ENCODE measurements at places on chromosomes 16 and 17. TPM values are rescaled to one million over a fixed set of nuclear protein-coding genes. Genes with fewer than 3 reads are reported as not detected.
A peak's percentile ranks its signal among the peaks of the same experiment; 100 is the strongest.

GRCh38 chr16:25097276-25097975, 14.1 kb upstream of the LCMT1 start:
- DNase-seq = no peak

GRCh38 chr17:42818379-42818778, 5.7 kb downstream of the BECN1 start:
- no peak for DNase-seq

GRCh38 chr16:87945351-87946042, 5.7 kb upstream of the BANP start:
- peak; percentile 85 for DNase-seq

GRCh38 chr17:8223356-8224126, 13.2 kb upstream of the AURKB start:
- peak; percentile 73 for DNase-seq

DNA sequence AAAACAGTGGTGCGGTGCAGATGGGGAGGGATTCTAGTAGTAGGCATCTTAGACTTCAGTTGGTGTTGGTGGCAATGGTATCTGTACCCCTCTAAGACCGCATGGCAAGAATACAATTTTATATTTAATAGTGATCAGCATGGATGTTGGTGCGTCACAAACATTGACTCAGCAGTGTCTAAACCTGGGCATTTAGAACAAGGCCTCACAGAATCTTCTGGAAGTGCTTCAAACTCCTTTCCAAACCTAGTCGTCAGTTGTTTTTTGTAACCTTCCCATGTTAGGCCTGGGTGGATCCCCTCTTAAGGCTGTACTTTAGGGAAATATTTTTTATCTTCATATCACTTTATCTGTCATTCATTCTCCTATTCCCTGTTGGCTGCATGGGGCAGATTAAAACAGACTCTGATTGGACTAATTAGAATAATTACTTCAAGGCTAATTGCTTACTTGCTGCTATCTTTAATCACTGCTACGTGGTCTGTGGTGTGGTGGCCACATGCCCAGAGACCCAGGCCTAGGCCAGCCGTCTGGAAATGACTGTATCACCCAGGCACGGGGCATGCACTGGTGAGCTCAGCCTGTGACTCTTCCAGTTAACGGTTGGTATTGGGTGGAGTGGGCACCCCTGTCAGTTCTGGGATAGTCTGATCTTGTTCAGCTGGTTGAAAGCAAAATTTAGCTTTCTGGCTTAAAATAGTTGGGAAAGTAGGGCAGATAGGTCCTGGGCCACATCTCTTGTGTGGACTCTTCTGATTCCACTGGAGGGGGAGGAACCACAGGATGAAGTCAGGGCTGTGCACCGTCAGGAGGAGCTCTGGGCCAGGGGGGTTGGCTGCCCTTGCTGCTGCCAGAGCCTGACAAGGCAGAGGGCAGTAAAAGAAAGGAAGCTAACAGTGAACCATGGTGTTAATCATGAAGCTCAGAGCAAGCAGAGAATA, 4.5 kb downstream of the ALKBH5 start:
- no peak for DNase-seq

GRCh38 chr16:82042846-82043245, 7.8 kb downstream of the HSD17B2 start:
- DNase-seq = no peak

DNA sequence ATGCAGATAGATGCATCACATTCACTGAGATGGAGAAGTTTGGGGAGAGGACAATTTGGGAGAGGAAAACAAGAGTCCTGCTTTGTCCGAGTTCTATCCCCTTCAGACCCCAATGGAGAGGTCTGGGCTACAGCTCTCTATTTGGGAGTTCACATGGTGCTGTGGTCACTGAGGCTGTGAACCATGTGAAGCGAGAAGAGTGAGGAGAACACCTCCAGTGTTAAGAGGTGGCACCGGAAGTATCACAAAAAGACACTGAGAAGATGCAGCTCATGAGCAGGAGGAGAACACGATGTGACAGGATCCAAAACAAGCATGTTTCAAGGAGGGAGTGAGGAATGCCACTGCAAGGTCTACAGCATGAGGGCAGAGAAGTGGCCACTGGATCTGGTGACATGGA, 39.7 kb downstream of the PIK3R5 start:
- no peak for DNase-seq

- DNase-seq = no peak
Observed at GRCh38 chr17:53273126-53273525, 549.6 kb upstream of the KIF2B start.

DNA sequence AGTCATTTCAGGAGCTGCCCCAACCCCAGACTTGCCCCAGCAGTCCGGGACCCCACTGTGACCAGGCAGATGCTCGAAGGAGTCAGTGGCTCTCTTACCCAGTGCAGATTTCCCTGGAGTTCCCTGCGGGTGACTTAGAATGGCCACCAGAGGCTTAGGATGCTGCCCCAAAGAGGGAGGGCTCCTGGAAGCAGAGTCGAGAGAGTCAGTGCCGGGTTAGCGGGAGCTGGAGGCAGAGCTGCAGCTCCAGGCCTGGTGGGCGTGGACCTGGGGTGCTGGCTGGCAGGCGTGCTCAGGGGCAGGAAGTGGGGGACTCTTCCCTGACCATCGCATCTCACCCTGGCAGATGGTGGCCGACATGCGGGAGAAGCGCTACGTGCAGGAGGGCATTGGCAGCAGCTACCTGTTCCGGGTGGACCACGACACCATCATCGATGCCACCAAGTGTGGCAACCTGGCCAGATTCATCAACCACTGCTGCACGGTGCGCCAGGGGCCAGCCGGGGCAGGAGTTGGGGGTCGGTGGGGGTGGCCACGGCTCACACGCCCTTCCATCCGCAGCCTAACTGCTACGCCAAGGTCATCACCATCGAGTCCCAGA, 1.6 kb upstream of the HSD3B7 start:
- DNase-seq = no peak

DNA sequence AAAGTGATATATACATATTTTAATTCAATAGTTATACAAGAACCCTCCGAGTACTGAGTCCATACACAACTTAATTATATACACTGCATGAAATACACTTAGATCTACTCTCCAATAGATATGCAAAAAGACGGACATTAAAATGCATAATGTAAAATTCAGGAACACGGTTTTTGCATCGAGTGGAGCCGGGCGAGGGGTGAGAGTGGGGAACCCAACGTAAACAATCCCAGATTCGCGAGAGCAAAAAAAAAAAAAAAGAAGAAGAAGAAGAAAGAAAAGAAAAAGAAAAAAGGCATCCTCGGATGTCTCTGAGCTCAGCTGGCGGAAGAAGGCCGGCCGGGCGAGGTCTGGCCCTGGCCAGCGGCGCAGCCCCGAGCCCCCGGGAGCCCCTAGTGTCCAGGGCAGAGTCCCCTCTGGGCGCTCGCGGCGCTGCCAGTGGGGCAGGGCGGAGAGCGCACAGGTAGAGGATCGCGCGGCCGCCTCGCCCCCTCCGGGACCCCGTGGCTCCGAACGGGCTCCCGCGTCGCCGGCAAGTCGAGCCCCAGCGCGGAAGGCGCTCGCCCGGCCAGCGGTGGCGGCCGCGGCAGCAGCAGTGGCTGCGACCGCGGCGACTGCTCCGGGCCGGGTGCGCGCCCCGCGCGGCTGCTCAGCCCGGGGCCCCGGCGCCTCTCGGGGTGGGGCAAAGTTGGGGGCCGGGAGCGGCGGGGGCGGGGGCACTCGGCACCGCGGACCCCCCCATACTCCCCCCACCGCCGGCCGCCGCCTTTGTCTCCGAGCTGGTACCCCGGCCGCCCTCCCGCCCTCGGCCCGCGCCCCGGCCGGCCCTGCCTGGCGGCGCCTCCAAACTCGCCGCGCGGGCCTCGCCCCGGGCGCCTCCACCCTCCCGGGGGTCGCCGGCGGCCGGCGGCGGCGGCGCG, 9.6 kb upstream of the ZFHX3 start:
- DNase-seq = peak; percentile 76

DNA sequence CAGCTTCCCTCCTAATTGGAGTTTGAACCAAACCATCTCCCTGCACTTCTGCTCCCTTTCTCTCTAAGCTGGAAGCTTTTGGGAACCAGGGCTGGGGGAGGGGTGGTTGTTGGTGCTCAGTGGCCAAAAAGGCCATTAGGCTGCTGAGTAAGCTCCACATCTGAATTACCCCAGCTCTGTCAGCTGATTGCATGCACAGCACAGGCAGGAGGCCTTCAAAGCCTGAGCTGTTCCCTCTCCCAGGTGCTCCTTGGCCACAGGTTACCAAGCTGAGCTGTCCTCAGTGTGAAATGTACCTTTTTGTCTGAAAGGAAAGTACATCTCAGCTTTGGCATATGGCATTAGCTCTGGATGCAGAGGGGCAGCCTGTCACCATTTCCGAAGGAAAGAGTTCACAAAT, 6.2 kb upstream of the TBKBP1 start:
- no peak for DNase-seq

GRCh38 chr16:81544261-81544660, 99.7 kb downstream of the CMIP start:
- DNase-seq = no peak

DNA sequence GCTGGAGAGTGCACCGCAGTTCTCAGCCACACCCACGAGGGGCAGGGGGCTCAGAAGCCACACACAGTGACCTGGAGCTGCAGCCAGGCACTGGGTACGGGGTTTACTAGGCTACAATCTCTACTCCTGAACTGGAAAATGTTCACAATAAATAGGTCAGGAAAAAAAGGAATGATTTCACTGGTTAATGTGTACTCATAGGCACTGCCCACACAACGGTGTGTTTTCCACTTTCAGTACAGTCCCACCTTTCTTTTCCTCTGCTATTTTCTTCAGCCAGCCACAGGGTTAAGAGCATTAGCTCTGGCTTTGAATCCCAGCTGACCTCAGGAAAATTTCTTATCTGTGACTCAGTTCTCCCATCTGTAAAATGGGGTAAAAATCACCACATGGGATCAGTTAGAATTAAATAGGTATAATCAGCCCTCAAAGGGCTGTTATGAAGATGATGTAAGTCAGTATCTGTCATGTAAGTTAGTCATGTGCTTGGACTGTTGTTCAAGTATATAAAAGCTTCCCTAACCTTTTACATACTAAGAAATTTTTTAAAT, 35.7 kb downstream of the ZCCHC14 start:
- DNase-seq = no peak

GRCh38 chr16:19883296-19883965, 1.2 kb downstream of the GPRC5B start:
- DNase-seq = peak; percentile 85

GRCh38 chr16:52512297-52512987, 34.5 kb downstream of the TOX3 start:
- no peak for DNase-seq

DNA sequence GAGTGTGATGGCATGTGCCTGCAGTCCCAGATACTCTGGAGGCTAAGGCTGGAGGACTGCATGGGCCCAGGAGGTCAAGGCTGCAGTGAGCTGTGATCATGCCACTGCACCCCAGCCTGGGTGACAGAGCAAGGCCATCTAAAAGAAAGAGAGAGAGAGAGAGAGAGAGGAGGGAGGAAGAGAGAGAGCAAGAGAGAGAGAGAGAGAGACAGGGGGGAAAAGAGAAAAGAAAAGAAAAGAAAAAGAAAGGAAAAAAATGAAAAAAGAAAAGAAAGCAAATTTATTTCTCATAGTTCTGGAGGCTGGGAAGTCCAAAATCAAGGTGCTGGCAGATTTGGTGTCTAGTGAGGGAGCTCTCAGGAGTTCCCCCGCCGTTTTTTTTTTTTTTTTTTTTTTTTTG, 33.3 kb downstream of the RNF135 start:
- DNase-seq = no peak

STX1B gene
- 1.6 TPM for total RNA-seq

AXIN2 gene
- total RNA-seq = 27.3 TPM

CCDC78 gene
- total RNA-seq = 0.36 TPM

CFAP20 gene
- total RNA-seq = 31.1 TPM

DNASE1L2 gene
- 0.40 TPM for total RNA-seq

PITPNC1 gene
- 29.7 TPM for total RNA-seq

TP53TG3B gene
- not detected for total RNA-seq

SHISA6 gene
- total RNA-seq = 0.03 TPM

TNFRSF13B gene
- total RNA-seq = not detected

HCFC1R1 gene
- 80.5 TPM for total RNA-seq

Measured in right cardiac atrium (tissue), 5 donors.